ENCODE measurements at places on chromosomes 11 and 22.

- DNase-seq = no peak
Measured at GRCh38 chr11:121460941-121461514, 8.3 kb upstream of the SORL1-AS1 start.

DNA sequence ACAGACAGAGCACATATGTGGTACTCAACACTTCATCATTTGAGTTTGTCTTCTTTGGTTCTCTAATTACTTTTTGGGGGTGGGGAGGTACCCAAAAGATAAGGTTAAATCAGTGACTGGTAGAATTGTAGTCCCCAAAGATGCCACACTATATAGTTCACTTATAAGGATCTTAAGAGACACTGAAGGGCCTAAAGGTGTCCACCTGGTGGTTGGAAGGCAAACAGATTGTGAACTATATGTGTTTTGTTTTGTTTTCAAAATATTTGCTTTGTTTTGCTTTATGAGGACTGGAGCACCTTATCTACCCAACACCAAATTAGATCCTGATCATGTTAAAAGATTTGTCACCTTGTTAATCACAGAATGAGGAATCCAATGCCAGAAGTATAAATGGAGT is 136.1 kb downstream of the DCDC1 start:
- DNase-seq = no peak

DNA sequence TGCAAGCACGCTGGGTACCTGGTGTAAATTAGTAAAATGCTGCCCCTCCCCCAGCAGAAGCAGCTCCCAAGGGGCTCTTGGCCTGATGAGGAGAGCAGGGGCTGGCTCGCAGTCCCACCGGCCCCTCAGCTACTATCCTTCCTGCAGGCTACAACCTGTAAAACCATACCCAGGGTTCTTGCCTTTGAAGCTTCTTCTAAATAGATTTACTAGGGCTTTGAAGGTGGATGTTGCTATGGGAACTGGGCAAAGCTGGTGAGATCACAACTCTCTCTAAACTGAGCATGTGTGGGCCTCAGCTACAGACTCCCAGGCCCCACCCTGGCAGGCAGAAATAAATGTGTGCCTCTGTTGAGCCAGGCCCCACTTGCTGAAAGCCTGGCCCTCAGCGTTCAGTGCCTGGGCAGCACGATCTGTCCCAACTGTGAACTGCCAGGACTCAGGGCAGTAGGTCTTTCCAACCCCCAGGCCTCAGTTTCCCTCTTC is 18.5 kb downstream of the CD5 start:
- DNase-seq = no peak

GRCh38 chr11:118914987-118915386 is 10.7 kb downstream of the BCL9L start:
- DNase-seq = no peak

DNA sequence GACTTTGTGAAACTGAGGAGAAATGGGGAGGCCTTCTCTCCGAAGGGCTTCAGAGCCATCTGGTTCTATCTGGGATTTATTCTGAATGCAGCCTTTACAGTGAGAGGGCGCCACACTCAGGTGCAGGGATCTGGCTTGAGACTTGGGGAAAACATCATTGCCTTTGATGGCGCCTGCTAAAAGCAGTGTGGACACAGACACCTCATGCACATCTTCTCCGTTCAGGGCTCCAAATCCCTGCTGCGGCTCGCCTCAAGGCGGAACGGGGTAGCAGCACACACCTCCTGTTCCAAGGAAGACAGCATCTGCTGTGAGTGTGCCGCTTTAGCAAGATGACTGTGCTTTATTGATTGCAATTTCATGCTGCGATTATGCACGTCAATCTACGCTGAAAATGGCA is 37.1 kb upstream of the OLFML1 start:
- DNase-seq = no peak

GRCh38 chr22:42915980-42916765 is 59.1 kb upstream of the ARFGAP3 start:
- no peak for DNase-seq

- DNase-seq = no peak
Measured at GRCh38 chr11:127017482-127017881, 16.9 kb upstream of the KIRREL3 start.

GRCh38 chr11:72613977-72614376 is 60.2 kb downstream of the PDE2A start:
- DNase-seq = no peak

- no peak for DNase-seq
Measured at GRCh38 chr22:47853750-47854149, 1091.3 kb downstream of the TBC1D22A start.

DNA sequence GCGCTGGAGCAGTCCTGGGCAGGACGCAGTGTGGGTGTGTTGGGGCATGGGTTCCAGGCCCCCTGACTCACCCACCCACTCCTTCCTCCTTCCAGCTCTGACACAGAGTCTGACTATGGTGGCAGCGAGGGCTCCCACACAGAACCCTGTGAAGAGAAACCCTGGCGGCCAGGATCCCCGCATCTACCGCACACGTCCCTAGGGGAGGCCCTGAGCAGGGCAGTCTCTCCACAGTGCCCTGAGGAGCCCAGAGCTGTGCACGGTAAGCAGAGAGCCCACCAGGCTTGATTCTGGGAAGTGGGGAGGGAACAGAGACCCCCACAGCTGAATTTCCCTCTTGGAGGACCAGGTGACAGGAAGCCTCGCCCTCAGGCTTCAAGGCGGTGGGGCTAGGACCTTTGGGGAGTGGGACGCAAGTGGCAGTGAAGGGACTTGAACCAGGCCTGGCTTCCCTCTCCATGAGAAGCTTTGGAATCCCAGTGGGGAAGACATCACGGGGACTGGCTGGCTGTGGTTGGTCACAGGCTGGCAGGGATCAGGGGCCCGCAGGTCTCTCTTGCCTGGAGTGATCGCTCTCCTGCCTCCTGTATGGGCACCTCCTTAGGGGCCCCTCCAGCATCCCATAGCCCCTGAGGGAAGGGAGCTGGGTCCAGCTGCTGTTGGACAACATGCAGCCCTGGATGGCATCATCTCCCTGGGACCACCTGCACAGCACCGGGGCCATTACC is 96.4 kb upstream of the PARVA start:
- DNase-seq = no peak

All from NCI-H446 (cell line).